Right ventricle myocardium inferior (tissue), 1 donor: ENCODE measurements at places on chromosomes 4 and X.

- DNase-seq: peak; percentile 73
These were observed 981 bp downstream of the TET2 start for GRCh38 chr4:105147553-105148161.

DNA sequence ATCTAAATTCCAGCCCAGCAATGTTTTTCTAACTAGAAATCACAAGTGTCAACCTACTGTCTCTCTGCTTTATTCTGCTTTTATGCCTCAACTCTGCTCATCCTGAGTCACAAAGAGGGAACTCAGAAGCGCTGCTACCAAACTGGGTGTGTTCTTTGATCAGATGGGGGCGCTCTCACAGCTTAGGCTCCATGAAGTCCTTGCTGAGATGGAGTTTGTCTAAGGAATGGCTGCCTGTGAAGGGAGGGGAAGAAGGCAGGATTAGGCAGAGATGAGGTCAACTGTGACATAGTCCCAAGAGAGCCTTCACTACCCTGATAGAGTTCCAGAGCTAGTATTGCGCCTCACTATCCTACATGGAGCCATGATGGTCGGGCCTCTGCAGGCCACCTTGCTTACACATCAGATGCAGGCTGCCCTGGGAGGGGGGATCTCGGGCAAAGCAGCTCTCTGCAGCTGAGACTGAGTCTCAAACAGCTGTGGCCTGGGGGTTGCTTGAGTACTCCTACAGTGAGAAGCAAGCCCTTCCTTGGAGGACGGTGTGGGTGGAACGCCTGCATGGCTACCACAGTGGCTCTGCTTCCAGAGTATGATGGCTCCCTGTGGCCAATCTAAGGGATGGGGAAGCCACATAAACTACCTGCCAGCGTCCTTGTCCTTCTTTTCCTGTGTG, 219.9 kb downstream of the CCNG2 start:
- DNase-seq: peak; percentile 65

DNA sequence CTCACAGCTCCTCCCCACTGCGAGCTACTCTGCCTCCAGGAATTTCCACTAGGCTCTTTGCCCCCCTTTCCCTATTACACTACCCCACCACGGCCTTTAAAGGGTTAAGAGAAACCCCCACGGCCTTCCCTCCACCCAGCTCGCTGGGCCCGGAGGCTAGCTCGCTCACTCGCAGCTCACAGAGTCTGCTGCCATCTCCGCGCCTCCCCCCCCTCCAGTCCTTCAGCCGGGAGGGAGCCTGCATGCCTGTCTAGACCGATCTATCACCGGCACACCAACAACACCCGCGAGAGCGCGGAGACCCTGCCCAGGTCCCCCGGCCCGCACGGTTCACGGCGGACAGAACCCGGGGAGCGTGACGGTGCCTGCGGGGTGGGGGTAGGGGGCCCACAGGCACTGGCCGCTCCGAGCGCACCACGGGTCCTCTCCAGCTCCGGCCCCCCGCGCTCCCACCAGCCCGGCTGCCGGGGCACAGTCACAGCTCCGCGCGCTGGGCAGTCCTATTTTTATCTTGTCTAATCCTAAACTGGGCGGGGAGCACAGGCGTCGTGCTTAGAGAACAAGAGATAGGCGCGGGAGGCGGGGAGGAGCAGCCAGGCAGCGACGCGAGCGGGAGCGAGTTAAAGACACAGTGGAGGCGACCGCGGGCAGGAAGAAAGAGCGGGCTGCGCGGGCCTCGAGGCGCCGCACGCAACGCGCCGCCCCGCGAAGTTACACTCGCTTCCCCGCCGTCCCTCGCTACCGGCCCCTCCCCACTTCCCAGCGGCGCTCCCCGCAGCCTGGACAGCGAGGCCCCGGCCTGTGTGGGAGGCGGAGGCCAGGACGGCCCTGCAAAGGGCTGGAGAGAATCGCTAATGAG, 3.5 kb downstream of the BCOR start:
- peak; percentile 84 for DNase-seq

- DNase-seq: no peak
These were observed 76.3 kb downstream of the EVC start for GRCh38 chr4:5787311-5787710.

- no peak for DNase-seq
These were observed 9.7 kb downstream of the PDZD4 start for GRCh38 chrX:153820601-153821000.

DNA sequence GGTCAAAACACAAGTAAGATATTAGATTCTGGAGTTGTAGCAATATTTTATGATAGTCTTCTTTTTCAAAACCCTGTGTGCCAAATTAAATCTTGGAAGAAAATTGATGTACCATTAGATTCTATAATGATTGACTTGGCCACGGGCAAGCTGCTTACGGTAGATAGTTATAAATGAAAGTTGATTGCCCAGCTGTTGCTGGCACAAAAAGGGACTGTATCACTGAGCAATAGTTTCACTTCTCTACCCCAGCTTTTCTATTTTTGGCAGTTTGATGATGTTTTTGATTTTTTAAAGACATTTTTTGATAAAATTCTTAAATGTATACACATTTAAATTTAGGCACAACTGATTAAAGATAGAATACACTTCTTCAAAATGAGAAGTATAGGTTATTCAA, 333.3 kb downstream of the TRAM1L1 start:
- DNase-seq: no peak

GRCh38 chr4:962231-963208, 10.8 kb downstream of the DGKQ start:
- no peak for DNase-seq

DNA sequence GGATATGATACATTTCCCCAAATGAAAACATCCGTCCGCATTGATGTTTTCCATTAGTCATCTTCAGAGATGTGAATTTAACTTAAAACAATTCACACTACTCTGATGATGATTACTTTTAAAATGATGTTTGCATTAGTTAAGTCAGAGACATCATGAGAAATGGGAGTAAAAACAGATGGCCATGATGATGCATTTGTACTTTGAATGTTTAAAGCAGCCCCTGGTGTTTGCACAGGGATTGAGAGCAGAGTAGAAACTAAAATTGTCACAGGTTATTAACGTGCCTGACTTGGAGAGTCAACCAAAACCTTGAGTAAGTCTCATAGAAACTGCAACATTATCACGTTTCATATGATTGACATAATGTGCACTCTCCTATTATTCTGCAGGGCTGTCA, 117.2 kb downstream of the CFAP299 start:
- no peak for DNase-seq

DNA sequence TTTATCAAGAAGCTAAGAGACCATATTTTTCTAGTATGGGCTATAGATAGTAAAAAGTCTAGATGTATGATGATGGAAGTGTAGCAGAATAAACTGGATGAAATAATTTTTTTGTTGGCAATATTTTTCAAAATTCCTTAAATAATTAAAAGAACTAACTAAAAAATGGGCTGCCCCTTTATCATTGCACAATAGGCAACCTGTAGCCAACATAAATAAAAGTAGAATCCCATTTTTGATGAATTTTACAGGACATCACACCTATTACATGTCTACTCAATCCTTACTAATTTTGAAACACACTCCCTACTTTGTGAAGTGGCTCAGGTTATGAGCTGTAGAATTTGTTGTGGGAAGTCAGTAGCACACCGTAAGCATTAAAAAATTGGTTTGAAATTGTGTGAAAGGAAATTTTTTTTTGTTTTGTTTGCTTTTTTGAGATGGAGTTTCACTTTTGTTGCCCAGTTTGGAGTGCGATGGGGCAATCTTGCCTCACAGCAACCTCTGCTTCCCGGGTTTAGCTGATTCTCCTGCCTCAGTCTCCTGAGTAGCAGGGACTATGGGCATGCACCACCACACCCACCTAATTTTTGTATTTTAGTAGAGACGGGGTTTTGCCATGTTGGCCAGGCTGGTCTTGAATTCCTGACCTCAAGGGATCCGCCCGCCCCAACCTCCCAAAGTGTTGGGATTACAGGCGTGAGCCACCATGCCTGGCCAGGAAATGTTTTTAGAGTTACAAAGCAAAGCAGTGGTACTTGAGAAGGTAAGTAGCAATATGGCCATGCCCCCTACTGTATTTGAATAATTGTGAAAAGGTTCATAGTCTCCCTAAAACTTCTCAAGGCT, 8.9 kb upstream of the RUFY3 start:
- no peak for DNase-seq

DNA sequence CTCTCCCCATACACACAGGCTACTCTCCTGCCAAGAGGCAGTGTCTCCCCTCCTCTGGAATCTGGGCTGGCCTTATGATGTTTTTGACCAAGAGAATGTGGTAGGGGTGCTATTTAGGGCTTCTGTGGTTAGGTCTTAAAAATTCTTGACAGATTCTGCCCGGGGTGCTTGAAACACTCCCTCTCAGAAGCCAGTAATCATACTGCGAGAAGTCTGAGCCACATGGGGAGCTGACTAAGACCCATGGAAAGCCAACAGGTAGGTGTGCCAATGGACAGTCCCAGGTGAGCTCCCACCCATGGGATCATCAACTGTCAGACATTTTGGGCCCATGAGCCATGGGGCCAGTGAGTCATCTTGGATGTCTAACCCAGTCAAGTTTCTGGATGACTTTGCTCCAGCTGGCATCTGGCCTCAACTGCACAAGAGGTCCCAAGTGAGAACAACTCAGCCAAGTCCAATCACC, 315.7 kb downstream of the FBXW7 start:
- DNase-seq: no peak

- no peak for DNase-seq
These were observed 3.0 kb downstream of the RAP2C start for GRCh38 chrX:132216283-132216682.

DNA sequence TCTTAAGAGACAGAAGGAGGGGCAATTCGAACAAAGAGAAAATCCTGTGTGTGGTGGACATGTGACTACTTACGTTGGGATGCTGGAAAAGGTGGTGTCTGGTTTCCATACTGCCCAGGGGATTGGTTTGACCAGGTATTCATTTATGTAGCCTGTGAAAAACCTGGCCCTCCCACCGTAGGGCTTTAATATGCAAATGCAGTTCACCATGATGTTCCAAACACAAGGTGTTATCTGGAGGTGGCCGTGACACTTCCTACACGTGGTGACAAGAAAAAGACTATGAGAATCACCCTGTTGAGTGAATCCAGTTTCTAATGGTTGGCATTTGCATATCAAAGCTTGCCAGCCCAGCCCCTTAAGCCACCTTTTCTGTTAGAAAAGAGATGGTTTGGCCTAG, 27.9 kb downstream of the UGT2B4 start:
- DNase-seq: no peak

DNA sequence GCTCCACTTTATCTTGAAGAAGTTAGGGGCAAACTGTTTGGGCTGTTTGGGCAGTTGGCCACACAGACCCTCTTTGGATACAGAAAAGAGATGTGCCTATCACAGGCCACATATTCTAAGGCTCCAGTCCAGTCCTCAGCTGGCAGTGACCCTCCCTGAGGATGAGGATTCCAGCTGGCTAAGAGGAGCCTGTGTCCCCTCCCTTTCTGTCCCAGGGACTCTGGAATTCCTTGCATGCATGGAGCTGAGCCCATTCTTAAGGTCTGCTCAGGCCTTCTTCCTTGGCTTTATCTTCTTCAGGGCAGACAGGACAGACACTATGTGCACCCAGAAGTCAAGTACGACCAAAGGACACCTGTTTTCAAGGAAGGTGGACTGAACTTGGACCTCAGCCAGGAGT, 23.8 kb upstream of the GK2 start:
- DNase-seq: no peak

DNA sequence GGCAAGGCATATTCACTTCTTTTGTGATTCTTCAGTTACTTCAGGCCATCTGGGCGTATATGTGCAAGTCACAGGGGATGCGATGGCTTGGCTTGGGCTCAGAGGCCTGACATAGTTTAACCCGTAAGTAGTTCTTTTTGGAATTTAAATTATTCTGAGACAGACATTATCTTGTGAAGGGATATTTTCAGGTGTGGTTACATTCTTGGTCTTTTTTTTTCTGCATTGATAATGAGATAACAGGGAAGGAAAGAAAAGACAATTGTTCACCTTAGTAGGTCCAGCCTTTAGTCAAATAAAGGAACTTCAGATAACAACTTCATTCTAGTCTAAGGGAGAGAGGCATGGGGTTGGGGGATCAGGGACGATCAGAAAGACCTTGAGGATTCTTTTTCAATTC, 74.8 kb downstream of the TEX13C start:
- no peak for DNase-seq

DNA sequence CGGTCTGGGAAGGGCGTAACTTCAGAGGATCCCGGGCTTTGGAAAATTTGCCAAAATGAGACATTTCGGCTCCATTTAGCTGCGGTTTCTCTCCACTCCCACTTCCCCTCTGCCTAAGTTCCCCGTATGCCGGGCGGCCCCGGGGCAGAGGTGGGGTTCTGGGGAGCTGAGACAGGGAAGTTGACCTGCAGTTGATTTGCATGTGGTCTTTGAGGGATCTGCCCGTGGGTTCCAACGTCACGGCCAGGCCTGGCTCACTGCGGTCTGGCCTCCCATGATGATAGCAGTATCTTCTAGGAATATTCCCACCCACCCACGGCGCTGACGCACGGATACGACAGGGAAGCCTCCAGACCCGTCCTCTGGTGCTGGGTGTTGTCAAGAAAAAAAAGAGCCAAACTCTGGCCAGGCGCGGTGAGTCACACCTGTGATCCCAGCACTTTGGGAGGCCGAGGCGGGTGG, 27.3 kb upstream of the CRLF2 start:
- peak; percentile 90 for DNase-seq

DNA sequence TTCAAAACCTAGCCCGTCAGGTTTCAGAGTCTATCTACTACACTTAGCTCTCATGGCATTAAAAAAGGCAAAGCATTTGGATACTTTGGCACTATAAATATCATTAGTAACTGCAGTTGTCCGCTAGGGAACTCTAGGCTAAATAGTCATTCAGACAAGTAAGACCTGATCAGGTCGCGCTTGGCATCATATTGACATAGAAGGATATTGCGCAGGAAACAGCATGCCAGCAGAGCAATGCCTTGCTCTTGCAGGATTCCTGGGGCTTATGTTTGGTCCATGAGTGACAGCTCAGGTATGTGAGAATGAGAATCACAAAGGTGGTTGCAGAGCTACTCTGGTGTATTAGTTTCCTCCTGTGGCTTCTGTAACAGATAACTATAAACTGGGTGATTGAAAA, 62.7 kb downstream of the KDM6A start:
- DNase-seq: no peak

DNA sequence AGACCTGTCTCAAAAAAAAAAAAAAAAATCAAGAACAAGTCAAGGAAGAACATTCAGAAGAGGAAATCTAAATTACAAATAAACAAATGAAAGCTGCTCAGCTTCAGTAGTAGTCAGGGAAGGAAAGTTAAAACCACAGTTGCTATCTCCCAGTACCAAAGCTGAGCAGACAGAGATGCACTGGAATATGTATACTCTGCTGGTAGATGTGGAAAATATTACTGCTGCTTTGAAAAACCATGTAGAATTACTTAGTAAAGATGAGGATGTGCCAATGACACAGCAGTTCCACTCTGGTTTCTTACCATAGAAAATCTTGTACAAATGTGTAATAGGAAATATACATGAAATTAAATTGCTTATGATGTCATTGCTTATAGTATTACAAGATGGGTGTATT, 25.1 kb upstream of the PRKX start:
- DNase-seq: no peak

DNA sequence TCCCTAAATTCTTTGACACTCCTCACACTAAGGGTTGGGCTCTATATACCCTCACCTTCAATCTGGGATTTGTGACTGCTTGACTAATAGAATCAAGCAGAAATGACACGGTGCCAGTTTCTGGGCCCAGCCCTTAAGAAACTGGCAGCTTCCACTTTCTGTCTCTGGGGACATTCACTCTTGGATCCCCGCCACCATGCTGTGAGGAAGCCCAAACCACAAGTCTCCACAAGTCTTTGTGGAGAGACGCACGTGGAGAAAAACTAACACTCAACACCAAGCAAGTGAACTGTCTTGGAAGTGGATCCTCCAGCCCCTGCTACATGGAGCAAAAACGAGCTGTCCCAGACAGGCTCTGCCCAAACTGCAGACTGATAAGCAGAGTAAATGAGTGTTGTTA, 1.1 kb upstream of the EDNRA start:
- DNase-seq: no peak
